ENCODE measurements at places on chromosomes 11 and 22. TPM values are rescaled to one million over a fixed set of nuclear protein-coding genes. Genes with fewer than 3 reads are reported as not detected.

DNA sequence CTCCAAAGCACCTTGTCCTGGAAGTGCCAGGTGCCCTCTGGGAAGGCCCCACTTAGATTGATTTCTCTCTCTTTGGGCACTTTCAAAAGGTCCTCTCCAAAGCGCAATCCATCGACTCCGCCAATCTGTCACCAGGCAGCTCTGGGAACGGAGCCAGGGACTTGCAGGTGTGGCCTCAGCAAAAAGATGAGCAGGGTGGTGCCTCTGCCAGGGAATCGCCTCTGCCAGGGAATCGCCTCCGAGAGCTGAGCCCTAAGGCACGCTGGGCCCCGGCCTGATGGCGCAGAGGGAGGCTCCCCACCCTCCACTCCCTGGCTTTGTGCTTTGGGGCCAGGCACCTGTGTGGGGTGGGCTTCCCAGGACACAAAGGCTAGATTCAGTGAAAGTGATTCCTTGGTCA, 1391.3 kb downstream of the TBC1D22A start:
- no peak for DNase-seq
- H3K4me3 ChIP-seq, result no peak overlapping the region
- no peaks in the 10 kb centered on the region for H3K4me1 ChIP-seq
- H3K27me3 ChIP-seq, result peaks cover 3% of the 10 kb centered on the region
- H3K36me3 ChIP-seq, result no peaks in the 10 kb centered on the region

GRCh38 chr11:128361451-128362020, 225.8 kb downstream of the ETS1 start:
- no peak overlapping the region for H3K27ac ChIP-seq
- no peaks in the 10 kb centered on the region for H3K36me3 ChIP-seq
- peaks cover 16% of the 10 kb centered on the region for H3K4me1 ChIP-seq
- H3K4me3 ChIP-seq, result no peak overlapping the region
- DNase-seq, result no peak

DNA sequence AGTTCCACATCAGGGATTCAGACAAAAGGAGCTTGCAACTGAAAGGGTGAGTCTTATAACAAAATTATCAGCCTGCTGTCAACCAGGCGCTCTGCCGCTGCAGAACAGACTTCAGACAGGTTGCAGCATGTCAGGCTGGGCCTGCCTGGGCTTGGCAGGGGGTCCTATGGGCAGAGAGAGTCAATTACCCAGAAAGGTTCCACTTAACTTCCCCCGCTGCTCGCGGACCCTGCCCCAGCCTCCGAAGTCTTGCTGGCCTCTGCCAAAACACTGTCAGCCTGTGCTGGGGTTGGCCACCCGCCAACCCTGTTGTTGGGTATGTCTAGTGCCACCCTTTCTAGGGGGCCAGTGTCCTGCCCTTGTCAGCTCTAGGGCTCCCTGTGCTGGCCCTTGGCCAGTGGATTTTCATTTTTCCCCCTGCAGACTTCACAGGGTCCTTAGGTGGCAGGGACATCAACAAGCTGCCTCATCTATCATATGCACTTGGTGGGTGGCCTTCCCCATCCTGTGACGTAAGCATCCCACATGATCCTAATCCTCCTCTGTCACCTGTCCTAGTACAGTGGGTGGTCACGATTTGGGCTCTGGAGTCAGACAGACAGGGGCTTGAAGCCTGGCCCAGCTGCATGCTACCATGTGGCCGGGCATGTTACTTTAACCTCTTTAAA, 166.5 kb upstream of the CADM1 start:
- no peak overlapping the region for H3K27ac ChIP-seq
- DNase-seq, result no peak
- no peak overlapping the region for H3K4me3 ChIP-seq
- H3K4me1 ChIP-seq, result no peaks in the 10 kb centered on the region

GRCh38 chr11:63915961-63916836, 765 bp downstream of the RCOR2 start:
- H3K36me3 ChIP-seq, result no peaks in the 10 kb centered on the region
- no peak for DNase-seq
- H3K4me1 ChIP-seq, result peaks cover 48% of the 10 kb centered on the region
- H3K4me3 ChIP-seq, result peak overlapping the region; percentile 61

DNA sequence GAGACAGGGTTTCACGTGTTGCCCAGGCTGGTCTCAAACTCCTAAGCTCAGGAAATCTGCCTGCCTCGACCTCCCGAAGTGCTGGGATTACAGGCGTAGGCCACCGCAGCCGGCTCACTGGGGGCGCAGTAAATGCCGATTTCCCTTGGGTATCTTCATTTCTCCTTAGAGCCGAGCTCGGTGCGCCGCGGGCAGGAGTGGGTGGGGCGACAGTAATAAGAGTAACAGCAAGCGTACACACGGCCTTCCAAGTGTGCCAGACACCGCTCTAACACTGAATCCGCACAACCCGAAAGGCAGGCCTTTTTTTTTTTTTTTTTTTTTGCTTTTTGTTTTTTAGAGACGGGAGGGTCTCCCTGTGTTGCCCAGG, 500 bp upstream of the ADSL start:
- peaks cover 24% of the 10 kb centered on the region for H3K36me3 ChIP-seq
- peaks cover 29% of the 10 kb centered on the region for H3K4me1 ChIP-seq
- H3K4me3 ChIP-seq, result peak overlapping the region; percentile 73
- H3K27me3 ChIP-seq, result no peaks in the 10 kb centered on the region
- H3K27ac ChIP-seq, result peak overlapping the region; percentile 82

- no peaks in the 10 kb centered on the region for H3K36me3 ChIP-seq
- H3K27me3 ChIP-seq, result no peaks in the 10 kb centered on the region
- no peak for DNase-seq
- H3K4me1 ChIP-seq, result peaks cover 95% of the 10 kb centered on the region
Measured at GRCh38 chr11:7575841-7576725, 62.3 kb downstream of the PPFIBP2 start.

LIMK2 gene
- total RNA-seq, result 61.2 TPM

- H3K36me3 ChIP-seq, result no peaks in the 10 kb centered on the region
- peaks cover 4% of the 10 kb centered on the region for H3K27me3 ChIP-seq
- no peaks in the 10 kb centered on the region for H3K4me1 ChIP-seq
- H3K27ac ChIP-seq, result no peak overlapping the region
- no peak for DNase-seq
Measured at GRCh38 chr22:47331750-47332149, 569.3 kb downstream of the TBC1D22A start.

GRCh38 chr22:37331856-37332536, 49.7 kb downstream of the CYTH4 start:
- H3K27ac ChIP-seq, result no peak overlapping the region
- no peaks in the 10 kb centered on the region for H3K4me1 ChIP-seq
- H3K27me3 ChIP-seq, result peaks cover 84% of the 10 kb centered on the region
- H3K4me3 ChIP-seq, result no peak overlapping the region
- no peaks in the 10 kb centered on the region for H3K36me3 ChIP-seq

ALKBH8 gene
- 8.5 TPM for total RNA-seq

GRCh38 chr11:69542314-69543168, 61.1 kb downstream of the LINC01488 start:
- H3K36me3 ChIP-seq, result no peaks in the 10 kb centered on the region
- no peak overlapping the region for H3K4me3 ChIP-seq
- peak; percentile 36 for DNase-seq
- H3K27me3 ChIP-seq, result no peaks in the 10 kb centered on the region

P2RX6 gene
- total RNA-seq, result 2.1 TPM

DDB1 gene
- 122 TPM for total RNA-seq

C11orf21 gene
- total RNA-seq, result 12.1 TPM

DNA sequence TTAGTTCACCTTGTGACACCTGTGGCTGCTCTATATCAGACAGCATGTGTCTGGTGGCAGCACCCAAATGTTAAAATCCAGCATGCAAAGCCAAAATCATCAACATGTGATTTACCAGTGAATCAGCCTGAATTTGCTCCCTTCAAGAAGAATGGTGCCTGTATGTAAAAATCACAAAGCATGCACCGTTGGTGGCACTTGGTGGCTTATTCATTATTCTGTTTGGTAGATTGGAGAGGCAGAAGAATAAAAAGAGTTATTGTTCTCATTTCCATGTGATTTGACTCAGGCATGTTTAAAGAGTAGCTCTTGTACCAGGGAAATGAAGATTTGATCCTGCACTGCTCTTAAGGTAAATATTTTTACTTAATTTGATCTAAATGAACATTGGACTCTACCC, 143.9 kb upstream of the MPPED2 start:
- H3K27ac ChIP-seq, result no peak overlapping the region
- no peak for DNase-seq
- no peaks in the 10 kb centered on the region for H3K27me3 ChIP-seq
- no peaks in the 10 kb centered on the region for H3K36me3 ChIP-seq
- H3K4me1 ChIP-seq, result no peaks in the 10 kb centered on the region
- H3K4me3 ChIP-seq, result no peak overlapping the region

- H3K36me3 ChIP-seq, result no peaks in the 10 kb centered on the region
- H3K27ac ChIP-seq, result no peak overlapping the region
- peak; percentile 16 for DNase-seq
- no peak overlapping the region for H3K4me3 ChIP-seq
Measured at GRCh38 chr11:2548596-2548995, 103.8 kb downstream of the KCNQ1 start.

- no peaks in the 10 kb centered on the region for H3K27me3 ChIP-seq
- H3K4me3 ChIP-seq, result no peak overlapping the region
- no peaks in the 10 kb centered on the region for H3K36me3 ChIP-seq
- H3K27ac ChIP-seq, result no peak overlapping the region
- no peaks in the 10 kb centered on the region for H3K4me1 ChIP-seq
- no peak for DNase-seq
Measured at GRCh38 chr11:27882066-27882697, 181.9 kb upstream of the BDNF start.

DEFB131B gene
- not detected for total RNA-seq

DNA sequence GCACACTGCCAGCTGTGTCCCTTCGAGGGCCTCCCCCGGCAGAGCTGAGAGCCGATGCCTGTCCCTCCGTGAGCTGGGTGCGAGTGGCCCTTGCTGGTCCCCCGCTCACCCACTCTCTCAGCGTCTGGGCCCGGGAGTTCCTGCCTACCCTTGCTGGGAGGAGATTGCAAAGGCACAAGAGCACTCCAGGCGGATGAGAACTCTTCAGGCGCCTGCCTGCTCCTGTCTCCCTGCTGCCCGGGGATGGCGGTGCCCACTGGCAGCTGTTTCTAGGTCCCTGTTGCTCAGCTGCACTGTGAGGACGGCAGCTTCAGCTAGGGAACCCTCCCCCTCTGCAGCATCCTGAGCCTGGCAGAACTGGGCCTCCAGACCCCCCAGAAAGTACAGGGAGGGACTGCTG, 61.1 kb downstream of the FLRT1 start:
- peak; percentile 75 for DNase-seq
- no peak overlapping the region for H3K4me3 ChIP-seq
- no peaks in the 10 kb centered on the region for H3K27me3 ChIP-seq
- H3K36me3 ChIP-seq, result no peaks in the 10 kb centered on the region

DNA sequence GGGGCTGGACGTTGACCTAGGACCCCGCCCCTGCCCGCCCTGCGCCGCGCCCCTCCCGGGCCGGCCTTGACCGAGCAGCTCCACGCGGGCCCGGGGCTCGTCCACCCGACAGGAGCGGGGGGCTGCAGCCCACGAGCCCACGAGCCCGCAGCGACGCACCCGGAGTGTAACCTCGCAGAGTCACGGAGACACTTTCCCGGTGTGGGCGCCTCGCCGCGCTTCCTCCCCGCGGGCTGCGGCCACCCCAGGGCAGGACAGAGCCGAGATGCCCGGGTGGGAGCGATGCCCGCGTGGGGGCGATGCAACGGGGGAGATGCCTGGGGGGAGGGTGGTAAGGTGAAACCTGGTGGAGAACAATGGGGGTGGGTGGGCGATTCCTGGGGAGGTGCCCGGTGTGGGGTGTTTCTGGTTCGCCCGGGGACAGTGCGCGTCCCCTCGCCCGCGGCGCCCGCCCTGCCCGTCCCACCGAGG, 4.9 kb upstream of the ZBED4 start:
- H3K4me3 ChIP-seq, result peak overlapping the region; percentile 59
- DNase-seq, result no peak
- no peaks in the 10 kb centered on the region for H3K36me3 ChIP-seq
- H3K4me1 ChIP-seq, result peaks cover 27% of the 10 kb centered on the region
- peak overlapping the region; percentile 62 for H3K27ac ChIP-seq
- H3K27me3 ChIP-seq, result peaks cover 35% of the 10 kb centered on the region

- no peak overlapping the region for H3K4me3 ChIP-seq
- no peaks in the 10 kb centered on the region for H3K27me3 ChIP-seq
- H3K4me1 ChIP-seq, result no peaks in the 10 kb centered on the region
- no peak overlapping the region for H3K27ac ChIP-seq
Measured at GRCh38 chr11:71194710-71195109, 57.7 kb downstream of the SHANK2 start.

DNA sequence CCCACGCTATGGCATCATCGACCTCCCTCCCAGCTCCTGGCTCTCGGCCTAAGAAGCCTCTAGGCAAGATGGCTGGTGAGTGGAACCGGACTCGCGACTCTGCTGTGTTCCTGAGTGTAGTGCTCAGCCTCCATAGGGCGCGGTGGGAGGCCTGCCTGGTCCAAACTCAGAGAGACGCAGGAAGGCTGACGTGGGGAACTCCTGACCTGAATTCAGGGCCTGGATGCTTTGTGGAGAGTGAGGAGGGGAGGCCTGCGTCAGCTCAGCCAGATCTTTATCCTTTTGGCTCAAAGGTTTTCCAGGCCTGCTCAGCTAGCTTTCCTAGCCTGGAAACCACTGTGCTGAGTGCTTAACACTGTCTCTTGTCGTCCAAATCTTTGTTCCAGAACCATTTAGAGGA, 8.0 kb downstream of the TIRAP start:
- H3K36me3 ChIP-seq, result peaks cover 74% of the 10 kb centered on the region
- H3K4me3 ChIP-seq, result no peak overlapping the region
- no peak overlapping the region for H3K27ac ChIP-seq
- DNase-seq, result no peak
- H3K27me3 ChIP-seq, result no peaks in the 10 kb centered on the region

DNA sequence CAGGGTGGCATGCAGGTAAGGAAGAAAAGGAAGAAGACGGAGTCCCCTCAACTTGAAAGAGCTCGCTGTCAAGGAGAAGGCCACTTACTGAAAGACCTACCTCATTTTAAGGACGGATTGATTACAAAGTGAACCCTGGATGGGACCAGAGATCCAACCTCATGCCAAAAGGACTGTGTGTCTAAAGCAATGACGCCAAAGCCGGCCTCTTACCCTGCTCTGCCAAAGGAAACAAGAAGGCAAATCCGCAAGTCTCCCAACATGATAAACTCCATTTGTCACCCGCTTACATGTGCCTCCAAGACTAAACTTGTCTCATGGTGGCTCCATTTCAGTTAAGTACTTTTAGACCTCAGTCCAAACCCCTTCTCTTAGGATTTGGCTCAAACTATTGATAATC, 148.7 kb upstream of the MTMR2 start:
- no peak overlapping the region for H3K4me3 ChIP-seq
- no peak for DNase-seq
- no peak overlapping the region for H3K27ac ChIP-seq
- no peaks in the 10 kb centered on the region for H3K36me3 ChIP-seq
- peaks cover 14% of the 10 kb centered on the region for H3K4me1 ChIP-seq
- H3K27me3 ChIP-seq, result no peaks in the 10 kb centered on the region

DNA sequence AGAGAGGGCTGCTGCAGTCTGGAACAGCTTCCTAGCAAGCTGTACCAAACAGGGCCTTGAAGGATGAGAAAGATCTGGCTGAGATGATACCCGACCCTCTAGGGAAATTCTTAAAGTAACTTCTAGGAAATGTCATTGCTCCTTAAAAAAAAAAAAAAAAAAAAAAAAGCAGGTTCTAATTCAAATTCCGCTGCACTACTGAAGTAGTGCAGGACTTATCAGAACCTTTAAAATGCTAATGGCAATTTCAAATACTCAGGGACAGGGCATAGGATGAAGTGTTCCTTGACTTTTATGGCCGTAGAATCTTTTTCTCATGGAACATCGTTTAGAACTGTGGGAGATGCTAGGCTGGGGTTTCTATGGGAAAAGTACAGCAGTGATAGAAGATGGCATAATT, 13.1 kb downstream of the MIAT start:
- no peak for DNase-seq
- H3K36me3 ChIP-seq, result no peaks in the 10 kb centered on the region
- H3K27ac ChIP-seq, result peak overlapping the region; percentile 97
- H3K4me1 ChIP-seq, result peaks cover 43% of the 10 kb centered on the region
- H3K27me3 ChIP-seq, result no peaks in the 10 kb centered on the region

Data from lower lobe of right lung (tissue), 2 donors.